GM13977 (cell line): ENCODE measurements at places on chromosomes 12 and 14.

DNA sequence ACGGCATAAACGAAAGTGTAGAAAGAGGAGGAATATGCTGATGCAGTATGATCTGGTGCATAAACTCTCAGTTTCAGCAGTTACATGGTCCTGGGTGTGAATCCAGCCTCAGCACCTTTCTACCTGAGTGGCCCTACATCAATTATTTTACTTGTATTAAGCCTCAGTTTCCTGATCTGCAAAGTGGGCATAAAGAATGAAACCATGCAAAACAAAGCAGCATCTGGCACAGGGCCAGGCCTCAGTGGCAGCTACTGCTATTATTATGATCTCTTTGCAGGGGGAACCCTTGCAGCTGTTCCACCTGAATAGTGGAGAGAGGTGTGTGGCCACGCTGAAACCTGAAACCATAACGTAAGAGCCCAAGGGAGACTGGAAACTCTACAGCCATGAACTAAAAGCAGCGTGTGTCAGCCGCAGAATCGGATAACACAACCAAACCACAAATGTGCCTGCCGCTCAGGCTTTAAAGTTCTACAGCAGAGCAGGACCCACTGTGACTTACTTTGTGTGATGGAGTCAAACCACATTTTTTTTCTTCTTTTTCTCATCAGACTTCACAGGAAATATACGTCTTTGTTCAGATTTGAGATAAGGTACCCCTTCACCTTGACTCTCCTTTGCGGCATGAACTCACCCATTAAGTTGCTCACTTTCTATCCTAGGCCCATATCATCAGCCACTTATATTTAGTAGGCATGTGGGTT, 29.2 kb upstream of the FOS start:
- peak; percentile 82 for DNase-seq

- DNase-seq, result no peak
Observed at GRCh38 chr12:92342574-92342973, 196.9 kb upstream of the BTG1 start.

DNA sequence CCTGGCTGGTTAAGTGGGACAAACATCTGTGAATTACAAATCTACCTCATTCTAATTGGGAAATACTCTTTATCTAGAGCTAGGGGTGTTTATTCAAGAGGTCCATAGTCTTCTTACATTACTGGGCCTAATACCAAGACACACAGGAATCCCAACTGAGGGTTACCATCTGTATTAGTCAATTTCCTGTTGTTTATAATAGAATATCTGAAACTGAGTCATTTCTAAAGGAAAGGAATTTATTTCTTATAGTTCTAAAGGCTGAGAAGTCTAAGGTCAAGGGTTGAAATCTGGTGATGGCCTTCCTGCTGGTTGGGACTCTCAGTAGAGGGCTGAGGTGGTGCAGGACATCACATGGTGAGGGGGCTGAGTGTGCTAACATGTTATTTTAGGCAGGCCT, 36.0 kb downstream of the RTRAF start:
- DNase-seq, result no peak

GRCh38 chr12:114131824-114132223, 165.7 kb upstream of the RBM19 start:
- DNase-seq, result no peak

DNA sequence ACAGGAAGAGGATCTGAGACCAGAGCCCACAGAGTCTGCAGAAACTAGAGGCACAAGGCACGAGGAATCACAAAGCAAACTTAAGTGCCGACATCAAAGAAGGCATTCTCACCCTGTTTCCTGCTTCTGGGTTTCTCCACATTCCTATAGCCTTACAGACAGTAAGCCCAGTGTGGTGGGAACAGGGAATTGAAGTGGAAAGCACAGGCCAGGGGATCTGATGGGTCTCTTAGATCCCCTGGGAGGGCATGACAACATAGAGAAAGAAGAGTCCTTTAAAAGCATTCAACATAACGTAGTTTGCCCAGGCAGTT, 75.6 kb upstream of the FRMD6 start:
- no peak for DNase-seq

- DNase-seq, result peak; percentile 11
Observed at GRCh38 chr12:131872154-131873051, 22.0 kb upstream of the ULK1 start.

DNA sequence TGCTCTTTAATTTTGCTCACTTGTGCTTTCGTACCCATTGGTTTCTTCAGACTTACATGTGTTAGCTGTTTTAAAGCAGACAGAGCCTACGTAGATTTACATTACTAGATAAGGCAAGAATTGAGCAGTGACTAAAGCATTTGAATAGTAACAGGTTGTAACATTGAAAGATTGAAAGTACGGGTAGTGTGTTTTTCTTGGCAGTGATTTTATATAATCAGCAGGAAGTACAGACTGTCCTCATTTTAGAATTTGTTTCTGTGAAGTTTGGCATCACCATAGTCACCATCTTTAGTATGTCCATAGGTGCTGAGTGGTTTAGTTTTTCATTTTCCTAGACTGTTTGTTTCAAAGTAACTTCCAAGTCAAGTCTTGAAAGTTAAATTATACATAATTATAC, 14.0 kb downstream of the RTRAF start:
- no peak for DNase-seq

GRCh38 chr14:89239023-89239422, 178.0 kb downstream of the FOXN3 start:
- no peak for DNase-seq

GRCh38 chr12:94284859-94285258, 136.5 kb downstream of the PLXNC1 start:
- no peak for DNase-seq

GRCh38 chr12:21818627-21819026, 44.1 kb upstream of the KCNJ8 start:
- no peak for DNase-seq
